ENCODE measurements at places on chromosomes 6 and 20.
A peak's percentile ranks its signal among the peaks of the same experiment; 100 is the strongest.

DNA sequence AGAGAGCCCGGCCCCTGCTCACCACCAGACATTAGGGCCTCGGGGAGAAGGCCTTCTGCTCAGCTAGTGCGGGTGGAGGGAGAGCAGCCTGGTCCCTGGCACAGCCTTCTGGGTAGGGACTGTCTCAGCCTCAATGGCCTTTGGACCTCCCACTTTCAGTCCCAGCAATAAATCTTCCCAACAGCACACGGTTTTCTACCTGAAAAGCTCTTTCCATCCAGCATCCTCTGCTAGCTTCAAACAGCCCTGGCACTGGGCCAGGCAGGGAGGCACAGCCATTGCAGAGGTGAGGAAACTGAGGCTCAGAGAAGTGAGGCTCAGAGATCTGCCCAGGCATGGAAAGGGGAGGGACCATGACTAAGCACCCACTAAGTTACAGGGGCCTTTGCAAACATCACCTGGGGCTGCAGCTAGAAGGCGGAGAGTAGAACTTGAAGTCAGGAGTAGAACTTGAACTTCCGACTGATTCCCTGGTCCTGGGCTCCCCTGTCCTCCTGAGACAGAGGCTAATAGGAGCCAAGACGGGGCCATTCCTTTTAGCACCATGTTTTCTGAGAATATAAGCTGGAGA is 43.9 kb upstream of the NOL4L start:
- no peak for DNase-seq

DNA sequence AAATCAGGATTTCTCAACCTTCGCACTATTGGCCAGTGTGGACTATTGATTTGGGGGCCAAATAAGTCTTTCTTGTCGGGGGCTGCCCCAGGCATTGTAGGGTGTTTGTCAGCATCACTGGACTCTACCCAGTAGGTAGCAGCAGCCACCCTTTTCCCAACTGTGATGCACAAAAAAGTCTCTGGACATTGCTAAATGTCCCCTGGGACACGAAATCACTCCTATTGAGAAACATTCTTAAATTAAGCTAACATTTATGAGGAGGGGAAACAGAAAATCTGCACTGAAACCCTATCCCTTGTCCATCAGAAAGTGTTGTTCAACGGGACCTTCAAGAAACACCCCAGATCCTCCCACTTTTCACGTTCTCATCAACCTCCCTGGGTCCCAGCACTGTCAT is 54.2 kb downstream of the NFATC2 start:
- no peak for DNase-seq

DNA sequence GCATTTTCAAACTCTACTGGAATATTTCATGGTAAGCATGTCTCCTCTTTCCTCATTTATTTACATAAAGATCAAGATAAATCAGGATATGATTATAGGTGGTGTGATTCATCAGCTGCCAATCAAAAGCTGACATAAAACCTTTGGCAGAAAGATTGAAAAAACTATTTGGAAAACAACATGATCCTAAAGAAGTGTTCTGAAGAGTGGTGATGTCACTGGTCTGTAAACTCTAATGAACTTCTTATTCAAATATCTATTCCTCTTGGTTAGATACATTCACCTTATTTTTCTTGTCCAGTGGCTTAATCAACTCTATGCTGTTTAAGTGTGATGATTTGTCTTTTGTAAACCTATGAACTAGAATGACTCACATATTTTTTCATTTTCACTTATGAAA is 535.5 kb upstream of the CITED2 start:
- DNase-seq = no peak

DNA sequence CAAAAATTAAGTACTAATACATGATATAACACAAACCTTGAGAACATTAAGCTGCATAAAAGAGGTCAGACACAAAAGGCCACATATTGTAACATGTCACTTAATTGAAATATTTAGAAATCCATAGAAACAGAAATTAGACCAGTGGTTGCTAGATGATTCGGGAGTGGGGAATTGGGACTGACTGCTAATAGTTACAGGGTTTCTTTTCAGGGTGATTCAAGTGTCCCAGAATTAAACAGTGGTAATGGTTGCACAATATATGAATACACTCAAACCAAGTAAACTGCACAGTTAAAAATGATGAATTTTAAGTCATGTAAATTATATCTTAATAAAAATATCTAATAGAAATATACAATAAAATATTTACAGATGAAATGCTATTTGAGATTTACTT is 174.5 kb downstream of the WDR27 start:
- no peak for DNase-seq

- DNase-seq = no peak
Measured at GRCh38 chr20:16158090-16158975, 414.9 kb downstream of the KIF16B start.

GRCh38 chr20:25038591-25039015 is 19.3 kb downstream of the ACSS1 start:
- peak; percentile 35 for DNase-seq

- no peak for DNase-seq
Measured at GRCh38 chr20:10509376-10509775, 74.3 kb downstream of the SLX4IP start.

- DNase-seq = no peak
Measured at GRCh38 chr20:64223526-64224067, 32.0 kb upstream of the PCMTD2 start.

DNA sequence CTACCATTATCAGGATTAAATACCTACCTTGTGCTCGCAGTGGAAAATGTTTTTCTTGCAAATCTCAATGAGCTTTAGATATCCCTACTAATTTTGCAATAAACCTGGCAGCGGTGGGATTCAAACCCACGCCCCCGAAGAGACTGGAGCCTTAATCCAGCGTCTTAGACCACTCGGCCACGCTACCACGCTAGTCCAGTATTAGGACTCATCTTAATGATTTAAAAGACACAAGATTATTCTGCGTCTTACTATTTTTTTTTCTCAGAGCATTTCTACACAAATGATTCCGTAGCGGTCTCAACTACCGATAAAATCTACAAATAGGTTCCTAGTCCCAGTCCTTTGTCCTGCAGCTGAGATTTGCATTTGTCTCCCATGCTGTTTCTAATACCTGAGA is 35.2 kb upstream of the ZSCAN23 start:
- no peak for DNase-seq

DNA sequence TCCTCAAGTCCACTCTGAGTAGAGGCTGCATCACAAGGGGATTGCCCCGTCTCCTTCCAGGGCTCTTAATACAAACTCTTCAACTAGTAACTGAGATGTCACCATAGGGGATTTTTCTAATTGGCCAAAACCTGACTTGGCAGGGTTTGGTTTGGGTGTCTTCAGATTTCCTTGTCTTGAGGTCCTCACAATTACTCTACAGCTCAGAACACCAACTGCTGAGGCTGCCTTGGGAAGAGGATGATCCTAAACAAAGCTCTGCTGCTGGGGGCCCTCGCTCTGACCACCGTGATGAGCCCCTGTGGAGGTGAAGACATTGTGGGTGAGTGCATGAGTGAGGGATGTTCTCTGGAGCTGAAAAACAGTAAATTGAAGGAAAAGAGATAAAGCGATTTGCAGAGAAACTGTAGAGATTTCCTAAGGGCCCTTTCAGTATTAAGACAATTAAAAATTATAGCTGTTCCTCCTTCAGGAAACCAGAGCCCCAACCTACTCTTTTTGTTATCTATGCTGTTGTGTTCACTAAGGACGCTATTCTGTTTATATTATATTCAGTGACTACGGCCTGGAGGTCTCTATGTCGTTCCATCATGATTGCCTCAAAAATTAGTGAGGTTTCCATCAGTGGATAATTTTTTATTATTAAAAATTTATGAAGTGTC is at the start of gene HLA-DQA1:
Gene HLA-DQA1 (plus strand): TSS at position 188 of the 662 bp plus-strand sequence. CDS start 53 bp downstream, at position 241.
- DNase-seq = no peak

DNA sequence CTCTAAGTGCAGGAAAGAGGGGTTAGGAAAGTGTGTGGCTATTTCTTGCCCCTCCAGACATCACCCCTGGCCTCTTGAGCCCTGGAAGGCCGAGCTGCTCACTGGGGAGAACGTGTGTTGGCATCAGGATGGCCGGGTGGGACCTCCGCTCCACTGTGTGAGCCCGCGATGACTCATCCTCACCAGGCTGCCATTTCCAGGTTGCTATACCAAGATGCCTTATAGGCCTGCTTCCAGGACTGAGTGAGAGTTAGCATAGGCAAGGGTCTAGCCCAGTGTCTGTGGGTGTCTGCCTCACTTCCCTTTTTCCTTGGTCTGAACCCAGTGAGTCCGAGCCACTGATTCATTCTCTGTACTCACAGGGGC is 105.0 kb downstream of the MRPL14 start:
- DNase-seq = no peak

- no peak for DNase-seq
Measured at GRCh38 chr6:18115356-18115755, 7.1 kb downstream of the NHLRC1 start.

- DNase-seq = no peak
Measured at GRCh38 chr6:151136141-151136755, 103.5 kb upstream of the AKAP12 start.

DNA sequence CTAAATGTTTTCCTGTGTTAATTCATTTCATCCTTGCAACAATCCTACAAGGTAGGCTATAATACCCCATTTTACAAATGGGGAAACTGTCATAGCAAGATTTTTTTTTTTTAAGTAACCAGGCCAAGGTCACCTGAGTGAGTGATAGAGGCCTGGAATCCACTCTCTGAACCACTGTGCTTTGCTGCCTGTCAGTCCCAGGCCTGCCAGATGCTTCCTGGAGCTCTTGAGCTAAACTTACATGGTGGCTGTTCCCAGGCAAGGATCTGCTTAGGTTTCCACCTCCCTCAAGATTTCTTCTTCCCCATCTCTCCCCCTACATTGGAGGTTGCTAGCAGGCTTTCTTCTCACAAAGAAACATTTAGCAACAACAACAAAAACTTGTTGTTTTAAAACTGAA is 32.7 kb upstream of the RNF8 start:
- DNase-seq = peak; percentile 63

DNA sequence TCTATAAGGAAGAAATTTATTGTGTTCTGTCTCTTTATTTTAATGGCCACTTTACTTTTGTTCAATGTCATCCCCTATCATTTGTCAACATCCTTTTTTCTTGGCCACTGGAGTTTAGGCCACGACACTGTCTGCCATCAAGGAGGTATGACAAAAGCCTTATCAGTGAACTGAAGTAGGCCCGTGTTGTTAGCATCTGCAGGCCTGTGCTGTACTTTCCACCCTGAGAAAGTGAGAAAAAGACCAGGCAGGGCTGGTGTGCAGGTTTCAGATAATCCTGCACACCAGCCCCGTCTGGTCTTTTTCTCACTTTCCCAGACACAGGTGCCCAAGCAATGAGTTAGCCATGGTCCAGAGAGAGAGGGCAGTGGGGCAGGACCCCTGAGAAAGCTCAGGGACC is 57.6 kb downstream of the GOPC start:
- DNase-seq = no peak

DNA sequence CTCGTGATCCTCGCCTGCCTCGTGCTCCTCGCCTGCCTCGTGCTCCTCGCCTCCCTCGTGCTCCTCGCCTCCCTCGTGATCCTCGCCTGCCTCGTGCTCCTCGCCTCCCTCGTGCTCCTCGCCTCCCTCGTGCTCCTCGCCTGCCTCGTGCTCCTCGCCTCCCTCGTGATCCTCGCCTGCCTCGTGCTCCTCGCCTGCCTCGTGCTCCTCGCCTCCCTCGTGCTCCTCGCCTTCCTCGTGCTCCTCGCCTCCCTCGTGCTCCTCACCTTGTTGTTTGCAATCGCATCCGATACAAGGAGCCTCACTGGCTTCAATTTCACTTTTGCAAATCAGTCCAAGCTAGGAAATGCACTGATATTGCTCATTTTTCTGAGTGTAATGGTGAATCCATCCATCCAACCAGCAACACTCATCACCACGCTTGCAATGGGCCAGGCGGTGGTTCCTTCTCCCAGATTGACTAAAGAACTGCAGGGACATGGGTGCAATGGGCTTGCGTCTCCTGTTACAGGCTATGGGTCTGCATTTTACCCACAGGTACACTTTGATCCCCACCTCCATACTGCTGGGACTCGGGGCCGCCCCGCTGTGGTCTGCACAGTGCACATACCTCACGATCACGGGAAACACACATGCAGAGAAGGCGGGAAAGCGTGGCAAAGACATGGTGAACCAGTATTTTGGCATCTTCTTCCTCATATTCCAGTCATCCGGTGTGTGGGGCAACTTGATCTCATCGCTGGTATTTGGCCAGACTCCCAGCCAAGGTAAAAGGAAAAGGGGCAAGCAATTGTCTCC is 4.6 kb downstream of the UNC93A start:
- no peak for DNase-seq

DNA sequence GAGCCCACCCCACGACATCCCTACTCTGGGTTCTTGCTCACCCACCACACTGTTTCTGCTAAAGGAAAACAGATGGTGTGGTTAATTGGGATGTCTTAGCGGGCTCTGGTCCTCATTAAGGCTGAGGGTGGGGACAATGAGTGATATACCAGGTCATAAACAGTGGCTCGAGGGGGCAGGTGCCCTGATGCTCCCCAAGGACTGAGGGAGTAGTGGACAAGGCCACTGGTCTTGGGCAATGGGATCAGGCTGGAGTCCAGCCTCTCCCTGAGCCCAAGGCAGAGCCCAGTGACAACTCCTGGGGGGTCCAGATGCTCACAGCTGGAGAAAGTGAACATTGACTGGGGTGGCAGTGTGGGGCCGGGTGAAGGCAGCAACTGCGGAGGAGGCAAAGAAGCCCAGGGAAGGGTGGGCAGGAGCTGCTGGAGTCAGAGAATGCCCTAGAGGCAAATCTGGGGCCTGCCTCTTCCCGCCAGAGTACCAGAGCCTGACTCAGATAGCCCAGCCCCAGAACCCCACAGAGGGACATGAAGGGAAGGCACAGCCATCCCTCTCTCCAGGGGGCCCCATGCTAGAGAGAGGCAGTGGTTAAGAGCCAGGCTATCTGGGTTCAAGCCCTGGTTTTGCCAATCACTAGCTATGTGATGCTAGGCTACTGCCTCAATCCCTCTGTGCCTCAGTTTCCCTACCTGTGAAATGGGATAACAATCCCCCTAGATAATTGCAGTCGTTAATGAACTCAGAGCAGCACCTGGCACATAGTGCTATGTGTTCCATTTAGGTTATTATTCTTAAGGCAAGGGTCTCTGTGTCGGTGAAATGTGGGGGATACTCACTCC is 72.3 kb downstream of the MRPL14 start:
- DNase-seq = no peak

- no peak for DNase-seq
Measured at GRCh38 chr6:30548375-30548774, 7.9 kb downstream of the GNL1 start.

DNA sequence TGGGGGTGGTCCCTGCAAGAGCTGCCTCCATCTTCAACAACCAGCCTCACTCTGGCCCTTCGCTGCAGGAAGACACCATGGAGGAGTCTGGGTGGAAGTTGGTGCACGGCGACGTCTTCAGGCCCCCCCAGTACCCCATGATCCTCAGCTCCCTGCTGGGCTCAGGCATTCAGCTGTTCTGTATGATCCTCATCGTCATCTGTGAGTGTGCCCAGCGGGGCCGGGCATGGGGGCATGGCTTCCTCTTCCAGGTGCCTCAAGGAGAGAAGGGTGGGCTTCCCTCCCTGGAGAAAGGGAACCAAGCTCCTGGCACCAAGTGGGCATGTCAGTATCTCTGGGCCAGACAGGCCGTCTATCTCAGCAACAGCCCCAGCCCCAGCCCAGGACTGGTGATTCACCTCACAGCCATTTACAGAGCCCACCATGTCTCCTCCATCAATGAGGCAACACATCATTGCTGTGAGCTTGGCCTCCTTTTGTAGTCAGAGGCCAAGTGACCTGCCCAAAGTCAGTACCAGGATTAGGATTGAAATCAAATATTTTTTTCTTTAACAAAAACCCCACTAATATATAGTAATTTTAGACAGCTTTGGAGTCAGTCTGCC is 40.2 kb downstream of the TM9SF4 start:
- DNase-seq = no peak

- DNase-seq = no peak
Measured at GRCh38 chr20:21182832-21183563, 57.1 kb downstream of the KIZ start.
